D721Med (cell line): ENCODE measurements at places on chromosomes 1 and 21.

DNA sequence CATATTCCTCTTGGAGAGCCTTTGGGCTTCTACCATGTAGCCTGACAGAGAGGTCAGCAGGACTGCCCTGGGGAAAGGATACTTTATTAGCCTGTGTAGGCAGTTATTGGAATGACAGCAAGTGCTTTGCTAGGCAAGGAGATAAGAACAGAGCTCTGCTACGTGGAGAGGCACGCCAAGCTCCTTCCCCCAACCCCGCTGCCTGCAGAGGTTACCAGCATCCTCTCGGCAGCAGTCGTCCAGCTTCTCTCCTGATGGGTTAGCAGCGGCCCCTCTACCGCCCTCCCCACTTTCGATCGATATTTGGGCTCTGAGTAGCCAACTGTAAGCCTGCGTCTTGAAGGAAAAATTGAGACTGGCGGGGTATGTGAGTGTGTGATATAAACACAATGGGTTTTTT, 122.3 kb downstream of the DHRS3 start:
- no peak for DNase-seq

GRCh38 chr1:38029081-38029681, 16.6 kb downstream of the UTP11 start:
- DNase-seq = no peak

DNA sequence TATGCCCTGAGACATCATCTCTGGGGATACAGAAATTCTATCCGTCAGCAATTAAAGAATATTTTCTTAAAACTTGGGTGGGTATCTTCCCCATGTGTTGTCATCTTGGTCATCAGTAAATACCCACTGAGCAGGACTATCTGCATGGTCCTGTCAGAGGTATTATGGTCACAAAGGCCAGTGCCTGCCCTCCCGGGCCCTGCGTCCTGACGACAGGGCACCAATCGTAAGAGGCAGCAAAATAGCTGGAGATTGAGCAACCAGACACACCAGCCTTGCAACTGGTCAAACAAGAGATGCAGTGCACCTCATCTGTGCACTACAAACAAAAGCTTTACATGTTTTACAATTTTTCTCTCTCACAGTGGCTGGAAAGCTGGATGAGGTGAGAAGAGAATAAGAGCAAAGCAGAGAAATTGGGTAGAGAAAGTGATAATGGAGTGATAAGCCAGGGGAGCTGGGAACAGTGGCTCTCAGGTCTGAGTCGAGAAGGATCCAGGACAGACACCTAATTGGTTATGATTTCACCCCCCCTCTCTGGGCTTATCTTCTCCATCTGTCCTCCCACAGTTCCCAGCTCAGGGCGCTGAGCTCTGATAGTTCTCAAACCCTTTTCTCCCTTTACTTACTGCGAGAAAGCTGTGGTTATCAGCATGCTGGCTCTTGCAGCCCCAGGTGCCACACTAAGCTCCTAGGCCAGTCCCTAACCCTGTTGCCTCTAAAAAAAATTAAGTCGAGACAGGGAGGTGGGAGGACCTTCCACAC, 8.8 kb upstream of the SRP9 start:
- peak; percentile 91 for DNase-seq

DNA sequence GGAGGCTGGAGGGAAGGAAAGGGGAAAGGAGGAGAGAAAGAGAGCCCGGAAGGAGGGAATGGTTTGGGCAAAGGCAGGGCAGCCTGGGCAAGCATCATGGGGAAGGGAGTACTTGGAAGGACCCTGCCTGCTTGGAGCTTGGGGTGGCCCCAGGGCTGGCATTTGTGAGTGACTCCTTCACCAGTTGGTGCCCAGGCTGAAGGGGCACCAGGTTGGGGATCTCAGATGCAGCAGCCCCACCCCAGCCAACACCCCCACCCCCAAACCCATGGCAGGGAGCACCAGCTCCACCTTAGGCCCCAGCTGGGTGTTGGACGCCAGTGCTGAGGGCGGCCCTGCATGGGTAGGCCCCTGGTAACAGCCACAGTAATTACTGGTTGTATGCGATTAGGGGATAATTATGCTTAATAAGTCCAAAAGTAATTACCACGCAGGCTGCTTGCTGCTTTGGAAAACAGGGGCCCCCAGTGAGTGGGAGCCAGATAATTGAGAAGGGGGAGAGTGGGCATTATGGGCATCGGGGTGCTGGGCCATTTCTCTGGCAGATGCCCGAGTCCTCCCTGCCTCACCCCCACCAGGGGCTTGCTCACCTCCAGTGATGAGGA, 78.3 kb downstream of the VWA5B1 start:
- DNase-seq = peak; percentile 54

- no peak for DNase-seq
Measured at GRCh38 chr1:90922996-90923395, 98.8 kb downstream of the ZNF644 start.

GRCh38 chr1:219576931-219577730, 35.8 kb downstream of the ZC3H11B start:
- no peak for DNase-seq

GRCh38 chr1:62382658-62382955, 54.2 kb upstream of the USP1 start:
- no peak for DNase-seq

DNA sequence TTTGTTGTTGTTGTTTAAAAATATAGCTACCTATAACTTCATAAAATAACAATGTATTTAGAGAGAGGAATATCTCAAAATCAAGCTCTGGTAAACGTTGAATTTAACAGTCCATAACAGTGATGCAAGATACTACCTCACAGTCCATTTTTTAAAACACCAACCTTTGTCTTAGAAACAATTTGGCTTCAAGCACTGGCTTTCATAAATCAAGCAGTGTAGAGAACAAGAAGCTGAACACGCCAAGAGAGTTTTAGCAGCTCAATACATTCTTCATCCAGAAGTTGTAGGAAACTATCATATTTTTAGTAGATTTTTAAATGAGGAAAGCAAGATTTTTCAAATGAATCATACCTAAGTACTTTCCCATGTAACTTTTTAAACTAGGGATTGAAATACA, 334.3 kb upstream of the ADAMTS5 start:
- no peak for DNase-seq

DNA sequence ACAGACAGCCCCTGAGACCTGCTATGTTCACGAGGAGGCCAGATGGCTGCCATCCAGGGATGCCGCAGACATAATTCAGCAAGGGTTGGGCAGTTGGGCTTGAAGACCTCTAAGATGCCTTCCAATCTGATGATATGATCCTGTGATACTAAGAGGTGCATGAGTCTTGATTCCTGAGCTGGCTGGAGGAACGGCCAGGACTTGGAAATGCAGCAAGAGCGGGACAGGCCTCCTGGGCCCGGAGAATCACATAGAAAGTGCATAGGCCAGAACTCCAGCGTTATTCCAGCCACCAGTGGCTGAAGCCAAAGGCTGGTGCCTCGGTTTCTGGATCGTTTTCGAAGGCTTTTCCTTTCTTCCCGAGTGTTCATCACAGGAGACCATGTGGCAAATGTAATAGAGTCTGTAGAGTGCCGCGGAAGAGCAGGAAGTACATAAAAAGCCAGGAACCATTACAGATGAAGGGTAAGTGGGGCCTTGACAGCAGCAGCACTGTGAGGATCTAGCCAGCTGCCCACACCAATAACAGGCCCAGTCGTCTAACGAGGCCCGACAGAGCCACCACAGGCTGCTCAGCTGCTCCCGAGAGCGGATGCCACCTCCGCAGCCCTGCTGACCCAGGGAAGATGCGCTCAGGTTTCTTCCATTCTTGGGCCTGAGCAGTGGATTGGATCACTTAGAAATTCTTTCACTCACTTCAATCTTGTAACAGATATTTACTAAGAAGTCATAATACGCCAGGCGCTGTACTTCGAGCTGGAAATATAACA, 14.0 kb upstream of the LHX4 start:
- DNase-seq = no peak

- DNase-seq = no peak
Measured at GRCh38 chr21:27681038-27681437, 714.1 kb upstream of the ADAMTS5 start.

DNA sequence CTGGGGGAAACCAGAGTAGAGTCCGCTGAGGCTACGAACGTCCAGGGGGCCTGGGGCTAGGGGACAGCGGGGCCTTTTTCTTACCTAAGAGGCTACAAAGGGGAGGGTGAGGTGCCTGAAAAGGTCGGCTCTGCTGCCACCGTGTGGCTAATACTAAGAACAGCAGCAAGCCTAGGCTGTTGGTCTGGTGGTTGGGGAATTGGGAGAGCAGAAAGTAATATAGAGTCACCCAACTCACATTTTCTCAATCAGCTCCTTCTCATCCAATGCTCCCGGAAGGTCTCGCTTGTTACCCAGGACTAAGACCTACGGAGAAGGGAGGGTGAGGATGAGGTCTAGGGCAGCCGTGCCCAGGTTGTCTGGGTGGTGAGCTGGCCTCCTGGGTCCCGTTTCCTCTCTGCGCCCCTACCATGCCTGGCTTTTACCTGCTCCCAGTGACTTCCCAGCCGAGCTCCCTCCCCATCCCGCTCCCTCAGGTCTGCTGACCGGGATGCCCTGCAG, 9.3 kb downstream of the ARL8A start:
- peak; percentile 99 for DNase-seq

- DNase-seq = no peak
Measured at GRCh38 chr1:112923959-112924349, 32.0 kb downstream of the SLC16A1 start.

- no peak for DNase-seq
Measured at GRCh38 chr21:34986561-34987500, 62.3 kb downstream of the RUNX1 start.

GRCh38 chr1:3049905-3050304, 19.1 kb upstream of the PRDM16 start:
- DNase-seq = no peak

DNA sequence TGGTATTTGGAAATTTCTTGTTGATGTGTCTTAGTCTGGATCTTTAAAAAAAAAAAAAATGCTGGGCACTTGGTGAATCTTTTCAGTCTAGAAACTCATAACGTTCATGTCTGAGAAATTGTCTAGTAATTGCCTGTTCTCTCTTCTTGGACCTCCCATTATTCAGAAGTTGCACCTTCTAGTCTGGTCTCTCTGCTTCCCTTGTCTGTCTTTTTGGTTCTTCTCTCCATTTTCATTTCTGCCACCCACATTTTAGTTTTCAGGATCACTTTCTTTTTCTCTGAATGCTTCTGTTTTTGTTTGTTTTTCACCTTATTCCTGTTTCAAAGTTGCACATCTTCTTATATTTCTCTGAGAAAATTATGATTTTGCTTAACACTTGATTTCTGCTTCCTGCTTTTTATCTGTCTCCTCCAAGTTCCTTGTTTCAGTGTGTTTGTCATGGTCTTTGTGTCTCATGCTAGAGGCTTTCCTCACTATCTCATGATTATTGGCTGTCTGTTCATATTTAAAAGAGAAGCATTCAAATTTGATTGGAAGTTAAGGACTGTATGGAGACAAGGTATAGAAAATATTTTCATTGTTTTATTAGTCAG, 21.3 kb downstream of the BACE2 start:
- no peak for DNase-seq

- no peak for DNase-seq
Measured at GRCh38 chr1:165899461-165899941, 72.1 kb downstream of the UCK2 start.

- DNase-seq = no peak
Measured at GRCh38 chr1:100249155-100249536, 488 bp downstream of the DBT start.

DNA sequence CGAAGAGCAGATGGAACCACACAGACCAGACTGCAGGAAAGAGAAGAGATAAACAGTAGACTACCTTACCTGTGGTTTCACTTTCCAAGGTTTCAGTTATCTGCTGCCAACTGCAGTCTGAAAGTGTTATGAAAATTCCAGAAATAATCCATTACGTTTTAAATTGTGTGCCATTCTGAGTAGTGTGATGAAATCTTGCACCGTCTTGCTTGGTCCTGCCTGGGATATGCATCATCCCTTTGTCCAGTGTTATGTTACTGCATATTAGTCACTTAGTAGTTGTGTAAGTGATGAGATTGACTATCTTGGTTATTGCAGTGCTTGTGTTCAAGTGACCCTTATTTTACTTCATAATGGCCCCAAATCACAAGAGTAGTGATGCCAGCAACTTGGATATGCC, 33.9 kb downstream of the DNAJC6 start:
- DNase-seq = no peak

DNA sequence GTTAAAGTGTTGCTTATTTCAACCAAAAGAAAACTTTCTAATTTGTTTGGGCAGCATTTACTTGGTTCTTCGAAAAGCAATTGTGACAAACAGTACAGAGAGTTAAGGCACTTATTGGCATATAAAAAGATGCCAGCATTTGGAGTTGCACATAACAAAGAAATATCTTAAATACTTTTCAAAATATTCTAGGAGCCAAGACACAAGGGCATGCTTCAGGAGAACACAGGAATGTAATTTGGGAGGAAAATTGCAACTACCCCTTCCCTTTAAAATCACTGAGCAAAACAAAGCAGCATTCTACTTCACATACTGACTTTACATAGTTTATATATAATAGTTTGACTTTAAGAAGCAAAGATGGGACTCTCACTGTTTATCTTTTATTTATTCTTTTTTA, 4.6 kb upstream of the TIE1 start:
- no peak for DNase-seq

- no peak for DNase-seq
Measured at GRCh38 chr1:82464362-82465001, 663.7 kb downstream of the ADGRL2 start.

DNA sequence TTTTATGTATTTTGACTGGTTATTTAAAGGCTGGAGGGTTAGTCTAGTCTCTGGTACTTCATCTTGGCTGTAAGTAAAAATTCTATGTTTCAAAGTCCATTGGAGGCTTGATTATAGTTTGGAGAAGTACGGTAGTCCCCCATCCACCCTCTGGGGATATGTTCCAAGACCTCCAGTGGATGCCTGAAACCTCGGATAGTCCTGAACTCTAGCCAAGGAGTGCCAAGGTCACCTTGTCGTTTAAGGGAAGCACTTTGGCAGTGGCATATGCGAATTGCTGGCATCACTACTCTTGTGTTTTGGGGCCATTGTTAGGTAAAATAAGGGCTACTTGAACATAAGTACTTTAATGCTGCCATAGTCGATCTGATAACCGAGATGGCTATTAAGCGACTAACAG, 18.4 kb downstream of the CDC73 start:
- no peak for DNase-seq

DNA sequence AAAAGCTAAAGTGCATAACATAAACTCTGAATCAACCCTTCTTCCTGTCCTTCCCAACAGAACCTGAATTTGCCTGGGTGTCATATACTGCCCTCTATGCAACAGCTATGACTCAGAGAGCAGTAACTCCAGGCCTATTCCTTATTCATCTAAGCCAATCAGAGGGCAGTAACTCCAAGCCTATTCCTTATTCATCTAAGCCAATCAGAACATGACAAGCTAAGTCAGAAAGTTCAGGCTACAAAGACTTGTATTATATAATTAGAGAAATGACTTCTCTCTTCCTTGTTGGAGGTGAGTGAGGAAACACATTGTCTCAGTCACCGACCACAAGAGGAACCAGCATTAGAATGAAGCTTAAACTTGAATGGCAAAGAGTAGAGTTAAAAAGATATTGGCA, 26.2 kb upstream of the TADA1 start:
- no peak for DNase-seq

DNA sequence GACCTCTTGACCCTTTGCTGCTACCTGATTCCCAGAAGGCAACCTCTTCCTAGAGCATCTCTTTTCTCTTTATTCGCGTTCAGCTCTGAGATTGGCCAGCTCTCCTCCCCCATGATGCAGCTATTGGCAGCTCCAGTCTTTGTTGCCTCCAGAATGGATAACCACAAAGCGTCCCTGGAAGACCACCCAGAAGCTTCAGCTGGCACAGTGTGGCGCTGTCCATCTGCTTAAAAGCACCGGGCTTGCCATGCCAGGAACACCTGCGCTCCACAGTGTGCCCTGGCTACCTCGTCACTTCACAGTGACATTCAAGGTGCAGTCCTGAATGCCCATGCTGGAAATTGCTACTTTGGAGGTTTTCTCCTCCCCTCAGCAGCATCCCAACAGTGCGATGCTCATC, 353.9 kb downstream of the LMO4 start:
- DNase-seq = no peak
